ENCODE measurements at places on chromosomes 3 and 15.

- DNase-seq, result no peak
These were observed 27.7 kb downstream of the CRTC3 start for GRCh38 chr15:90557186-90558084.

GRCh38 chr3:76864355-76864754 lies 175.5 kb upstream of the ROBO2 start:
- DNase-seq, result no peak

- DNase-seq, result no peak
These were observed 3.1 kb upstream of the TRA2B start for GRCh38 chr3:185940951-185941350.

DNA sequence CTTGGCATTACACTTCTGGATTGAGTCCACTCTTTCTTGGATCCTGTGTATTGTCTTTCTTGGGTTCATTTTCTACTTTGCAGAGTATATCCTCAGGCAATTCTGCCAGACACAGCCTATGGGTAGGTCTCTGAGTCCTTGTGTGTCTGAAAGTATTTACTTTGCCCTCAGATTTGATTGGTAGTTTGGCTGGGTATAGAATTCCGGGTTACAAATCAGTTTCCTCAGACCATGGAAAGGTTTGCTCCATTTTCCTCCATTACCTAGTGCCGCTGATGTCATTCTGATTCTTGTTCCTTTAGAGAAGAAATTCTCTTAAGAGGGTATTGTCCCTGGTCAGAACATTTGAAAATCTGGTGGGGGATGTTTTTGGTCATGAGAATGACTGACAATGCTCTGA lies 133.2 kb downstream of the NUP210 start:
- no peak for DNase-seq

GRCh38 chr3:76958274-76958673 lies 81.6 kb upstream of the ROBO2 start:
- no peak for DNase-seq

GRCh38 chr3:144590854-144591253 lies 619.2 kb downstream of the DIPK2A start:
- DNase-seq, result no peak

DNA sequence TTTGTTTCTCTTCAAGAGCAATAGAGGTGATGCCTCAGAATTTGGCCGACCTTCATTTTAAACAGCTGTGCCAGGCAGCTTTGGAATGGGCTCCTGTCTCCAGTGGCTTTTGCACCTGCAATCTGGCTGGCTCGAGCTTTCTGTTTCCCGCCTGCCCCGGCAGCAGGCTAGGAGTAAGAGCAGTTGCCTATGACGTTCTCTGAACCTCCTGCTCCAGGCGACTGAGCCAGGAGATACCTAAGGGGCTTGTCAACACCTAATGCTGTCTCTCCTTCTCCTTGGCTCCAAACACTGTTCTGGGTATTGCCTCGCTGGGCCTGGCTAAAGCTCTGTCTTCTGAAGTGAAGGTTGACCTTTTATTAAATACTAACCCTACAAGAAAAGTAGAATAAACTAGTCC lies 229.9 kb downstream of the LRRN1 start:
- DNase-seq, result no peak

GRCh38 chr3:78660957-78661356 lies 1106.8 kb downstream of the ROBO1 start:
- no peak for DNase-seq

- no peak for DNase-seq
These were observed 29.7 kb downstream of the SEMA7A start for GRCh38 chr15:74403991-74404563.

- no peak for DNase-seq
These were observed 57.2 kb downstream of the CRTC3 start for GRCh38 chr15:90586948-90587347.

GRCh38 chr15:65762914-65763787 lies 28.9 kb downstream of the DENND4A start:
- no peak for DNase-seq

DNA sequence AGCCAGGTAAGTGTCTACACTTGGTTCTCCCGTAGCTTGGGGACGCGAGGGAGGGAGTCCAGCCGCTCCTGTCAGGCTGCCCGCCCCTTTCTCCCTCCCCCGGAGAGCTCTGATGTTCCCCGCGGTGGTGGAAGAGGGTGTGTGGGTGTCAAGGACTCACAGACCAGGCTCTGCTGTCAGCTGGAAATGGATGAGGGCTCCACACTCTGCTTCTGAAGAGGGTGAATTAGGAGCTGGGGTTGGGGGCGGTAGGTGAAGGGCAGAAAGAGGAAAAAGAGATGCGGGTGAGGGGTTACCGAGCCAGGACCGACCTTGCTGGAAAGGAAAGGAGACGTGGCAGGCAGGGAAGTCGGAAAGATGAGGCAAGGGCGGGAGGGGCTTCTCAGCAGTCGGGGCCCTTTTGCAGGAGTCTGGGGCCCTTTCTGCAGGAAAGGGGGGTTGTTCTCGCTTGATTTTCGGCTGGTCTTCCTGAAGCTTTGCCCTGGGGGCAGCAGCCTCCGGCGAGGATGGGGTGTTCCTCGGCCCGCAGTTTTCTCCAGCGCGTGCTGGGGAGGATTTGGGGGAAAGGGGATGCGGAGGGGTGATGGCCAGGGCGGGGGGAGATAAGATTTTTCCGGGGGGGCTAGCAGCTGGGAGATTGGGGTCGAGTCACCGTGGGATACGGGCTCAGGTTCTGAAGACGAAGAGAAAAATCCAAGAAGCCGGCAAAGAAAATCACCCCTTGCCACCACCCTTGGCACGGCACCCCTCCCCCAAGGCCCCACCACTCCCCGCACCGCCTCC lies 602 bp upstream of the BAHD1 start:
- DNase-seq, result no peak

DNA sequence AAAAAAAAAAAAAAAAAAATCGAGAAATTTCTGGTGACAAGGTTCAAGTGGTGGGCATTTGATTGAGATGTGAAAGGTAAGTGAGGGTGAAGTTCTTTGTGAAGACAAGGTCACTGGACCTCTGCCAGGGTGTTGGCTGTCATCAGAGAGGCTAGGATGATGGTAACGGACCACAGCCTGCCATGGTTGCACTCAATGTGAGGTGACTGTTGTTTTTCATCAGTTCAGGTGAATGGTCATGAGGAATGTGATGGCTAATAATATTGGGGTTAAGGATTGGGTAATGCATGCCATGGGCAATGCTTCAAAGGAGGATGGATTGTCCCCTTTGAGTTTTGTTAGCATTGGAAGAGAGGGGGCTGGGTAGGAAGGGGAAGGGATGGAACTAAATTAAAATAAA lies 4.3 kb upstream of the ALPK3 start:
- no peak for DNase-seq

- no peak for DNase-seq
These were observed 30.5 kb upstream of the GALNT15 start for GRCh38 chr3:16143861-16144447.

DNA sequence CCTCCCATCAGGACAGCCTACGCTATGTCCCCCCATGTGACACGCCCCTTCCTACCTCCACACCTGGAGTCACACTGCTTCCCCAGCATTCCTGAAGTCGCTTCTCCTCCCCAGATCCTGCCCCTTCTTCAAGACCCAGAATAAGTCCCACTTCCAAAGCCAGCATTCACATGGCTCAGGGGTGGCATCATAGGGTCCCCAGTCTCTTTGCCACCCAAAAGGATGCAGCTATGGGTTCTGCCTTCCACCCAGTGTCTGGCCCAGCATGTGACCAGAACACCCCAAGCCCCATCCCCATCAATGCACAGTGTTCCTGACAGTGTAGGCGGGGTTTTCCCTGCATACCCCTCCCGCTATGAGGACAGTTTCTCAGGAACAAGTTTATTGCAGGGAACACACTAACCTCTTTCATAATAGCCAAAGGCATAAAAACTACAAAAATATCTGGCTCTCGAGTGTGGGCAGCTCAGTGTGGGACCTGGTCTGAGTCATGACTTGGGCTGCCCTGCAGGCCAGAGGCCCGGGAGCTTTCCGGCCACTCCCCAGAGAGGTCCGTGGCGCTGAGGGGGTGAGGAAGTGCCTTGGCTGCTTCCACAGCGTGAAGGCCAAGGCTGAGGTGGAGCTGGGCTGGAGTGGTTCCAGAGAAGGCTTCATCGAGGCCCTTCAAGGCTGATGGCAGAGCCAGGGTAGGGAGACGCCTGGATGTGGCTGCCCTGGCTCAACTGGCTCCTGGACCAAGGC lies 5.8 kb downstream of the ISLR start:
- no peak for DNase-seq

DNA sequence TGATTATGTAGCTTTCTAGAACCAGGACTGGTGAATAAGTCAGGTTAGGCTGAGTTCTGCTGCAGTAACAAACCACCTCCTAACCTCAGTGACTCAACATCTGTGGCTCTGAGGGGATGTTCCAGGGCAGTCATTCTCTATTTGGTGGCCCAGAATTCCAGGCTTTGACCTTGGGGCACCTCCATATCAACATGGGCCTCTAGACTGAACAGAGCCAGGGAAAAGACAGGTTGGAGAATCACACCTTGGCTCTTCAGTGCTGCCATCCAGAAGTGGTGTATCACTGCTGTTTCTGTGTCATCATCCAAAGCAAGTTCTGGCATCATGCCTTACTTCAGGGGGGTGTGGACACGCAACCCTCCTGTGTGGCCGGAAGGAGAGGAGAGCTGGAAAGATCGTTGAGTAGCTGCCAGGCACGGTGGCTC lies 15.3 kb downstream of the ZBTB47 start:
- DNase-seq, result no peak

- no peak for DNase-seq
These were observed 70.4 kb downstream of the KLF13 start for GRCh38 chr15:31396881-31397560.

DNA sequence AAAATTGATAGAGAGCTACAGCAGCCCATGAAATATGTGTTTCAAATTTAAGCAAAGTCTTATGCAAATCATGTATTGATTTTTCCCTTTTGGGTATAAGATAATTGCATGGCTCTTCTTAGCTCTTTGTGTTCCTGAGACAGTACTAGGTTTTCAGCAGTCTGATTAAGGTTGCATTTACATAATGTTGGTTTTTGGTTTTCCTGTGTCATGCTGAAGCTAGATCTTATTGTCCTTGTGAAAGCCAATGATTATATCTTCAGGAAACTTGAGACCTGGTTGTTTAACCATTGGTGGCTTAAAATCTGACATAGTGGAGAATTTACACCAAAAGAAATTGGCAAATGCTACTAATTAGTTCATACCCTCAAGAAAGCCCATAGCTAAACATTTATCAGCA lies 392.6 kb downstream of the ZPLD1 start:
- no peak for DNase-seq

- no peak for DNase-seq
These were observed 535.5 kb downstream of the SQOR start for GRCh38 chr15:46170326-46170725.

- no peak for DNase-seq
These were observed 115.1 kb downstream of the CNTN6 start for GRCh38 chr3:1207904-1208303.

GRCh38 chr15:85475711-85476110 lies 95.3 kb downstream of the AKAP13 start:
- DNase-seq, result no peak

DNA sequence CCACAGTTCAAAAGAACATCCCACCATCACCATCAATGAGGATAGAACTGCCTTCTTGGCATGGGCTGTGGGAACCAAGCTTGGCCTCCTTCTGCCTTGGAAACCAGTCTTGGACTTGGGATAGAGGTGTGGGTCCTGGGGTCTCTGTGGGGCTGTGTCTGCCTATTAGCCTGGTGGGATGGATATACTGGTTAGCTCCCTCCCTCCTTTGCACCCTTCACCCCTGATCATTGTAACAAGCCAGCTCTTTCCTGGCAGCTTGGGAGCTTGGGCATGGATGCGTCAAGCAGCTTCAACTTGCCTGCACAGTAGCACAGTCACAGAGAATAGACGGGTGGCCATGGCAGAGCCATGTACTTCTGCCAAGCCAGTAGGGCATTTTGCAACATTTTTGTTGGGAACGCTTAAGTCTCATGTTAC lies 65.2 kb downstream of the SMAD6 start:
- DNase-seq, result no peak

- DNase-seq, result no peak
These were observed 169.9 kb downstream of the XXYLT1 start for GRCh38 chr3:195101001-195101583.

- no peak for DNase-seq
These were observed 44.7 kb upstream of the TSC22D2 start for GRCh38 chr3:150363420-150363819.

DNA sequence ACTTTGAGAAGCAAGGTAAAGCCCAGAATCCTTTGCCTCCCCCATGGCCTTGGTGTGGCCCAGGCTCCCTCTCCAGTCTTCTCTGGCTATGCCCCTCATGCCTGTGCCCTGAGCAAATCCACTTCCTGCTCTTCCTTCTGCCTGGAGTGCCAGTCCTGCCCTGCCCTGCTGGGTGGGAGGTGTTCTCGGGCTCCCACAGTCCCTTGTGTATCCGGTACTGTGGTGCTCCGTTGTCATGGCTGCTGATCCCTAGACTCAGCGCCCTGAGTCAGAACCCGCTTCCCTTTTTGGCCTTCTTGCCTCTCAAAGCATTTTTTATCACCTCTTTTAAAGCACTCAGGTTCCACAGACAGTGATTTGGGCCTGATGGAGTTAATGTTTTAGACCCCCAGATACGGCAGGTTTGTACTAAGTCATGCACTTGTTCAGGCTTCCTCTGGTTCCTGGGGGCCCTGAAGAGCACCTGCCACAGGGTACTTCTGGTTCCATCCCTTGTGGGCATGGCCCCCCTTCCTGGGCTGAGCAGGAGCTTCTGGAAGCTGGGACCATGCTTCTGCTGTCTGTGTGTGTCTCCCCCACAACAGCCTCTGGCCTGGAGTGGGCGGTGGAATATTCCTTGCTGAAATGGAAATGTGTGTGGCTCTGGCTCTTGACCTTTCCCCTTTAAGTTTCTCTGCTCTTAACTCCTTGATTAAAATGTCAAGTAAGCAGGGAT lies 29.6 kb upstream of the ADAMTS7 start:
- no peak for DNase-seq

DNA sequence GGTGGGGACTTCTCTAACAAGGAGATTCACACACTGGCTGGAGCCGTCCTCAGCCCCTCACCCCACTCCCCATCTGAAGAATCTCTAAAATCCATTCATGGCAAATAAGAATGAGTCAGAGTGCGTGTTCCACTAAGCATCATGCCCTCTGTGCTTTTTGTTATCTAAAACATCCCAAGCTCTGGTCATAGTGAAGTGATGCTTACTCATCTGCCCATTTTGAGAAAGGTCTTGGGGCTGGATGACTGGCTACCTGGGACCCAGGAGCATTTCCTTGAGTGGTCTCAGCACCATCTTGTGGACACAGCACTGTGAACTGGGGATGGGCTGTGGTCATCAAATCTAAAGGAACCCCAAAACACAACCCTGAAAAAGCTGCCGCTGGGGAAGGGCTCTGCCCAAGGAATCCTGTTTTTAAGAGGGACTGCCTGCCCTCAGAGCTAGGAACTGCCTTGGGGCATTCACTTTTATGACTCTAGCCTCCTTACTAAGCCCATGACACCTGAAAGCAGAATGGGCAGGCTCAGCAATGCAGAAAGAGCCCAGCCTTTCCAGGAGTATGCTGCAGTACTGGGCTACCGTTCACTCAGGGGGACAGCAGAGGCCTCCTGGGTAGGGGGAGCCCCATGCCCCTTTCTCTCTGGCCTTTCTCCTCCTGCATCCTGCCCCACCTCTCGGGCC lies 53.5 kb downstream of the ZBTB38 start:
- DNase-seq, result no peak
